Kasumi-1 (cell line): ENCODE measurements at places on chromosomes 1 and 21.

DNA sequence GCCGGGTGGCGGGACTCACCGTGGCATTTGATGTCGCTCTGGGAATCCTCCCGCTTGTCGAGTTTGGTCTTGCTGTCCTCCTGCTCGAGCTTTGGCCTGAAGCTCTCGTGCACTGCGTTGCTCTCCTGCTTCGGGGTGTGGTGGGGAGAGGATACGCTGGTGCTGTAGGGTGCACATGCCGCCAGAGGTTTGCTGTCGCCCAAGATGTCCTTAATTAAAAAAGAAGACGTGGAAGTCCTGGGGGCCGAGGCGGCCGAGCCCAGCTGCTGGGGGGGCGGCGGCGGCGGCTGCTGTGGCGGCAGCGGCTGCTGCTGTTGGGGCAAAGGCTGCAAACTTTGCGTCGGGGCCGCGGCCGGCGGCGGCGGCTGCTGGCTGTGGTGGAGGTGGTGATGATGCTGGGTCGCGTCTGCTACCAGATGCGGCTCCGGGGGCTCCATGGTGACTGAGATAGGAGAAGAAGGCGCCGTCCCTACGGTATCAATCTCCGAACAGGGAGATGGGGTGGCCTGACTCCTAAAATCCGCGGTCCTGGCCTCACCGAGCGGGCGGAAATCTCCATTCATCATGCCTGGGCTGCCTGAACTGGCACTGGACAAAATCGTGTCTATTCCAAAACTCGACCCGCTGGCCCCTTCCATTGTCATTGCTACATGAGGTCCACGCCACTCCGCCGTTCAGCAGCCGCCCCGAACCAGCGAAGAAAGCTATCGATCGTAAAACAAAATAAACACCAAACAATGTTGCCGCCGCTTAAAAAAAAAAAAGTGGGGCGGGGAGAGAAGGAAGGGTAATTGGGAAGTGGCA lies at the start of gene BARHL2:
BARHL2 (minus strand) TSS at position 751 of the 804 bp plus-strand sequence; CDS start at position 644, 107 bp downstream.
- no peak for DNase-seq

- DNase-seq, result no peak
Observed at GRCh38 chr1:70033266-70033873, 172.0 kb downstream of the LRRC40 start.

DNA sequence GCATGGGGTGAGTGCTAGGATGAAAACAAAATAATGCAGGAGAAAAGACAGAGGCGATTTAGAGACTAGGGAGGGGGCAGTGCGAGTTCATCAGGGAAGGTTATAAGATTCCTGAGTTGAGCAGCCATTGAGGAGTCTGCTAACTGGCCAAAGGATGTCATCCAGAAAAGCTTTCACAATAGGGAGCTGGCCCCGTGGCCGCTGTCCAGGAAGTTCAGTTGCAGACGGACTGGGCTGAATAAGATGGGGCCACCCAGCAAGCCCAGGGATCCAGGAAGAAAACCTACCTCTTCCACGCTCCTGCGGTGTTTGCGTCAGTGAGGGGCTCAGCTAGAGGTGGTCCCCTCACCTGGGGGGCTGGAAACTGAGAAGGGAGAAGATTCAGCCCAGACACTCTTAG lies 4.0 kb upstream of the PKP1 start:
- no peak for DNase-seq

DNA sequence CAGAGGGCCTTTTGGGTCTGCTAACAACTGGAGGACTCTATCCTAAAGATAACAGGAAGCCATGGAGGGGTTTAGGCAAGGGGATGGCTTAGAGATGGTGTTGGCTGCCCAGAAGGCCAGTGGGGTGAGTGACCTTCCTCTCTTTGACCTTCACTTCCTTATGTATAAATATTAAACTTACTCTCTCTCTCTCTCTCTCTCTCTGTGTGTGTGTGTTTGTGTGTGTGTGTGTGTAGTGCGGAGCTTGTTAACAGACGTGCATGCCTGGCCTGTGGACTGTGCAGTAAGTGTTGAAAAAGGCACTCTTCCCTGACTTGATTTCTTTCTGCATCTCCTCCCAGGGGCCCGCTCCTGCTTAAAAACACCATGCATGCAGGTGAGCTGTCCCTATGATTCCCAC lies 10.0 kb downstream of the MROH7 start:
- DNase-seq, result no peak

- DNase-seq, result no peak
Observed at GRCh38 chr1:208527156-208527555, 283.0 kb upstream of the PLXNA2 start.

DNA sequence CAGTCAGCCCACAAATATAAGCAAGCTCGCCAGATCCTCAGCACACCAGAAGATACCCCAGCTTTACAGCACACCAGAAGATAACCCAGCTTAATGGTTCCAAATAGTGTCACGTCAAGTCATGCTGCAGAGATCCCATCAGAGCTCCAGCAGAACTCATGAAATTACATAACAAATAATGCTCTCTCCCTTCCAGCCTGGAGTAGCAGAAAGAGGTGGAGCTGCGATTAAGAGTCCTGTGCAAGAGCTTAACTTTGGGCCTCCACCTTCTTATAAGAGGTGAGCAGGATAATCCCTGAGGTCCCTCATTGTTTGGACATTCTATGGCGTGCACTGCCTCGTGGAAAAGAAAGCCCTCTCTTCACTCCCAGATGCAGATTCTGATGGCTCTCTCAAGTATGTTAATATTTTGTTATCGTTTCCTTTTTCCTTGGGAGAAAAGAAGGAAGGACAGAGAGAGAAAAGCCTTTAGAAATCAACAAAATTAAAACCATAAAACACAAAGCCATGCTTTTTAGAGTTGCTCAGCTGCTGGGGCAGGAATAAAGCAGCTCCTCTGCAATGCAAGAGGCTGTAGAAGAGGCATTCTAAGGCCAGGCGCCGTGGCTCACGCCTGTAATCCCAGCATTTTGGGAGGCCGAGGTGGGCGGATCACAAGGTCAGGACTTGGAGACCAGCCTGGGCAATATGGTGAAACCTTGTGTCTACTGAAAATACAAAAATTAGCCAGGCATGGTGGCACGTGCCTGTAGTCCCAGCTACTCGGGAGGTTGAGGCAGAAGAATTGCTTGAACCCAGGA lies 59.1 kb downstream of the GLUL start:
- DNase-seq, result no peak

- DNase-seq, result no peak
Observed at GRCh38 chr1:5691795-5692509, 300.3 kb downstream of the NPHP4 start.

- no peak for DNase-seq
Observed at GRCh38 chr1:178048426-178048825, 45.5 kb upstream of the RASAL2 start.

DNA sequence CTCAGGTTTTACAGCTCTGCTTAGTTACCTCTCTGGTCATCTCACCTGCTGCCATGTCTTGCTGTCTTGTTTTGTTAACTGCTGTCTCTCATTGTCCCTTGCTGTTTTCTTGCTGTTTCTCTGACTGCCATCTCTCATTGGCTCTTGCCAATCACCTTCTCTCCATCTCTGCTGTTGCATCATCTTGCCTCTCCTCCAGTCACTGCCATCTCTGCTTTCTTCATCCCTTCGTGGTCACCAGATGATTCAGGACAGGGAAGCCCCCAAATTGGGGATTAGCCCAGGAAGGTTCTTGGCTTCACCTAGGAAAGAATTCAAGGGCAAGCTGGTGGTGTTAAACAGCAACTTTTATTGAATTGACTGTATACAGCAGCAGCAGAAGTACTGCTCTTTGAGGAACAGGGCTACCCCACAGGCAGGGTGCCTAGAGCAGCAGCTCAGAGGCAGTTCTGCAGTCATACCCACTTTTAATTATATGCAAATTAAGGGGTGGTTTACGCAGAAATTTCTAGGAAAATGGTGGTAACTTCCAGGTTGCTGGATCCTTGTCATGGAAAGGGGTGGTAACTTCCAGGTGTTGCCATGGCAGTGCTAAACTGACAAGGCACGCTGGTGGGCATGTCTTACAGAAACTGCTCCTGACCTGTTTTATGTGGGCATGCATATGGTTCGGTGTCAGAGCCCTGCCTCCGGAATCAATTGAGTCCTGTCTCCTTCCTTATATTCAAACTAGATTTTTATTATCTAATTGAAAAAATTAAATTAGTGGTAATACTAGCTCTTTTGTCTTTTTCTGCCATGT lies 33.4 kb downstream of the SUCO start:
- DNase-seq, result no peak

DNA sequence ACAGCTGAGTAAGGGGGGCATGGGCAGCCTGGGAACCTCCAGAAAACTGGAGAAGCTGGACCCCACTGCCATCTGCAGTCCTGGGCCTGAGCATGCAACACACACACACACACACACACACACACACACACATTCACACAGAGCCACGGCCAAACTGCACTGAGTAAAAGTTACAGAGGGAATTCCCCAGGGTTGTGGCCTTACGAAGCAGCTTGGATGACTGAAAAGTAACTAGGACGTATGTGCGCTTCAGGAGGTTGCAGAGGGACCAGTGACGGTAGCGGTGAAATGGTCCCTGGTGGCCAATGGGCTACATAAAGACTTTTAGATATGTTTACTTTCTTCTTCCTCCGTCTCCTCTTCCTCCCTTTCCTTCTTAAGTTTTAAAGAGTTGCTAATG lies 232.5 kb upstream of the TMEM51 start:
- DNase-seq, result no peak

- no peak for DNase-seq
Observed at GRCh38 chr1:46168477-46168876, 6.4 kb upstream of the TSPAN1 start.

DNA sequence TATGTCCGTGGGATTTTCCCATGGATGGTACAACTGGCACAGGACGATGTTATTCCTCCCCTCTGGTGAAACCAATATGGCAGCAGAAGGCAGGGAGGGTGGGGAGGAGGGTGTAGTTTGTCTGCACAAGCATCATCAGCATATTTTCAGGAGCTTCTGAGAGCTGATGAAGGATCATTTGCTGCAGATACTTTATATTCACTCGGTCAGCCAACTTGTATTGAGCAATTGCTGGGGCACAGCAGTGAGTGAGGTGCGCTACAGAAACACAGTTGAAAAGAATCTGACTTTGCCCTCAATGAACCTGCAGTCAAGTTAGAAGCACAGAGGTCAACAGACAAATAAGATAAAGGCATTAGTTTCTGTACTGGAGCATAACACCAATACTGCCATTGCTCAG lies 13.0 kb downstream of the PKP1 start:
- DNase-seq, result no peak

DNA sequence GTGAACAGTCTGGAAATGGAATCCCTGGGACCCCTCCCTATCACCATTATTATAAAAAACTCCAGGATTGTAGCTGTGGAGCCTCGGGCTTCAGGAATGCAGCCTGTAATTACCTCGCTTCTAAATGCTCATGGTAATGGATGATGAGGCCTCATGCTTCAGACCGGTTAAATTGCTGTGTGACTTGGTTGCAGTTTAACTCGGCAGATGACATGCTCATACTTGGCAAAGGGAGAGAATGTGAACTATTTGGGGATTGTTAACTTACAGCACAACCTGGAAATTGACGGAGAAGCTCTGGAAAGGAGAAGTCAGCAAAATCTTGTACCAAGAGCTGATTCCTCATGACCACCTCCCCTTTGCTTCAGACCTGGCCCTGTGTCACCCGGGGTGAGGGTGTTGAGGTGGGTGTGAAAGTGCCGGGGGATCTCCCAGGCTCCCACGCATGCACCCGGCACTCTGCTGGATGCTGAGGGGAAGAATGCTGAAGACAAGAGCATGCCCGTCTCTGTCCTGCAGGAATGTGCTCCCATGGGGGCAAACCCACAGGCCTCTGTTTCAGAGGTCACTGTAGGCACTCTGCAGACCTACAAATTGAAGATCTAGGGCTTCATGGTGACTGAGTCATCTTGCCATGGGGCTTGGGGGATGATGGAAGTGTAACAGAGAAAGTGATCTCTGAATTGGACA lies 364.8 kb downstream of the RPS6KC1 start:
- DNase-seq, result no peak

- no peak for DNase-seq
Observed at GRCh38 chr1:19073311-19074186, 117.1 kb upstream of the IFFO2 start.

GRCh38 chr1:226176870-226177269 lies 9.7 kb downstream of the ACBD3 start:
- no peak for DNase-seq

DNA sequence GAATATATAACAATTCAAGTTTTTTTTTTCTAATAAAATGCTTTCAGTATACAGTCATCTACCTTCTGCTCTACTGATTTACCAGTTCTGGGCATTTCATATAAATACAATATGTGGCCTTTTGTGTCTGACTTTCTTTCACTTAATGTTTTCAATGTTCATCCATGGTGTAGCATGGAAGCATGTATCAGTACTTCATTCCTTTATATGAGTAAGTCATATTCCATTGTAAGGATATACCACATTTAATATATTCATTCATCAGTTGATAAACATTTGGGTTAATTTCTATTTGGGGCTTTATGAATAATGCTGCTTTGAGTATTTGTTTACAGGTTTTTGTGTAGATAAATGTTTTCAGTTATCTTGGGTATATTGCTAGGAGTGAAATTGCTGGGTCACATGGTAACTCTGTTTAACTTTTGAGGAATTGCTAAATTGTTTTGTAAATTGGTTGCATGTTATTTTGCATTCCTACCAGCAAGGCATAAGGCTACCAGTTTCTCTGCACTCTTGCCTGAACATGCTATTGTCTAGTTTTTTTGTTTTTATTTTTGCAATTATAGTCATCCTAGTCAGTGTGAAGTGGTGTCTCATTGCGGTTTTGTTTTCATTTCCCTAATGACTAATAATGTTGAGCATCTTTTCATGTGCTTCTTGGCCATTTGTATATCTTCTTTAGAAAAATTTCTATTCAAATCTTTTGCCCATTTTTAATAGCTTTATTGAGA lies 206.1 kb downstream of the TM2D1 start:
- no peak for DNase-seq

DNA sequence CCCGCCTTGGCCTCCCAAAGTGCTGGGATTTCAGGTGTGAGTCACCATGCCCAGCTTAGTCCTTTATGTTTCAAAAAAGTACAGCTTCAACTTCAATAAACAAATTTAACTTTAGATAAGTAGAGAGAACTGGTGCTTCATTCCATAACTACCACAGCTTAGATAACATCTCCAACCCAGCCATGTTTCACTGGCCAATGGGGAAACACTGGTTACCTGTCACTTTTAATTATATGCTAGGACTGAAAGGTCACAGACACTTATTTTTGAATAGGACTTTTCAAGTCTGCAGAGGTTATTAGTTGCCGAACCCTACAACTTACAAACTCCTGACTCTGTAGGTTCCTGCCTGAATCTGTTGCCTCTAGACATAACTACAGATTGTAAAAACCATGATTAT lies 56.5 kb upstream of the ST6GALNAC3 start:
- no peak for DNase-seq

DNA sequence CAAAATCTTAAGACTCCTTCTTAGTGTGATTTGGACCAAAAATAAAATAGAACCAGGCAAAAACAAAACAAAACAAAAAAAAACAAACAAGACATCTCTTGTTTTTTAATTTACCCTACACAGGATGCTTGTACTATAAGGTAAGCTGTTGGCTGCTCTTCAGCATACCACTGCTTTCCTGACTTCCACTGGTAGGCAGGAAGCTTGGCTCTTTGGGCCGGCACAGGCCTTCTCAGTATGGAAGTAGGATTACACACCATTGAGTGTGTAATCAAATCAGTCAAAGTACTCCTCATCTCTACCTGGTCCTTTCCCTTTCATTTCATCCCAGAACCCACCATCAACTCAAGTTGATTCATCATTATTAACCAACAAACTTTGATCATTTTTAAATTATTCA lies 61.9 kb upstream of the RGS1 start:
- no peak for DNase-seq

GRCh38 chr1:24317956-24318614 lies 1.1 kb upstream of the GRHL3 start:
- no peak for DNase-seq

- DNase-seq, result no peak
Observed at GRCh38 chr1:206785182-206785765, 13.0 kb upstream of the IL10 start.

GRCh38 chr1:212121779-212122178 lies 86.2 kb downstream of the DTL start:
- no peak for DNase-seq
